ENCODE measurements at places on chromosomes 12 and 14. TPM values are rescaled to one million over a fixed set of nuclear protein-coding genes. Genes with fewer than 3 reads are reported as not detected.

The TRPV4 gene
- 0.81 TPM for total RNA-seq

DNA sequence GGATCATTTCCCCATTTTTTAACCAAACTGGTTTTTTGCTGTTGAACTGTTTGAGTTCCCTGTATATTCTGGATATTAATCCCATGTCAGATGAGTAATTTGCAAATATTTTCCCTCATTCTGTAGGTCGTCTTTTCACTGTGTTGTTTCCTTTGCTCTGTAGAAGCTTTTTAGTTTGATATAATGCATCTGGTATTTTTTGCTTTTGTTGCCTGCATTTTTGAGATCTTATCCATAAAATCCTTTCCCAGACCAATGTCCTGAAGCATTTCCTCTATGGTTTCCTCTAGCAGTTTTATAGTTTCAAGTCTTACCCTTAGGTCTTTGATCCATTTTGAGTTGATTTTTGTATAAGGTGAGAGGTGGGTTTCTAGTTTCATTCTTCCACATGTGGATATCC, 71.3 kb downstream of the LRP6 start:
- DNase-seq, result peak; percentile 30

DNA sequence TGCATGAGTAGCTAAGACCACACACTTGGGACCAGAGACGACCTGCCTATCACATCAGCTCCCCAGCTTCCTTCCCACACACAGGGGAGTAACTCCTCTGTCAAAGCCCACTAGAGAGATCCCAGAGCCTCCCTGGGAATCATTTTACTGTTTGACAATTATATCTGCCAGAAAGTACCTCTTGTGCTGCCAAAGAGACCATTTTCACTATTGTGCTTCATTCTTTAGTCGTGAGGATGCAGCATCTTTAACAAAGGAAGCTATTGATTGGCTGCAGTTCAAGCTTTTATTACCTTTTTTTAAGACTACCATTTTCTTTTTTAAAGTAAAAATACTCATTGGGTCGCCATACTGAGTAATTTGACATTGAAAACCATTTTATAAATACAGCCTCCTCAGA, 194.5 kb upstream of the RGS6 start:
- DNase-seq, result no peak

DNA sequence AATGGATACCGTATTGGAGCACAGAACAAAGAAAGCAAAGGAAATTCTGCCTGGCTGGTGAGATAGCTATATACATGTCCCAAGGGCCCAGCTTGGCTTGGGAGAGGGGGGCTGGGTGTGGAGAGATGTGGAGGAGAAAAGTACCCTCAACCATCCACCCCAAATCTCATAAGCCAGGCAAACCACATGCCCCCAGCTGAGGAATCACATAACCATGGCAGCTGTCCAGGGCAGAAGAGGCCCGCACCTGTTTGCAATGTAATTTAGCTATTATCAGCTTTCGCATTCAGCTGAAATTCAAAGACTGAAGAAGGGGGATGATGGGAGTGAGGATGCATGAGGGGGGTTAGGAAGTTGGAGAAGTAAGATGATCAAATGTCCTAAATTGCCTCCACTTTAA, 196.1 kb downstream of the TBX5 start:
- no peak for DNase-seq

DNA sequence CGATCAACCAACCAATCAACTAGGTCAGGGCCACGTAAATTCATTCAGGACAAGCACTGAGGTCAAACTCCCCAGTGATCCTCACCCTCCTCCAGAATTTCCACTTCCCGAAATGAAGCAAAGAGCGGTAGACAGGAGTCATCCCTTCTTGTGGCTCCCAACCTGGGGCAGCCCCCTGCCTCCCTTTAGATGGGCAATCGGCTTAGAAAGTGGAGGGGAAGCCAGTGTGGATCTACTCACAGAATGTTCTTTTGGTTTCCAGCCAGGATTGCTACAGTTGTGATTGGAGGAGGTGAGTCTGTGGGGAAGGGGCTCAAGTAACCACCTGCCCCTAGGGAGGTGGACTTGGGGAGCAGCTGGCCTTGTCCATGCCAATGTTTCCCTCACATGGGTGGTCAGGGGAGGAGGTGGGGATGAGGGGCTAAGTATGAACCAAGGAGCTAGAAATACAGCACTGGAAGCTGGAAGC, 4.1 kb downstream of the IFI27 start:
- no peak for DNase-seq

- DNase-seq, result no peak
Measured at GRCh38 chr12:53068811-53069585, 10.2 kb downstream of the SPRYD3 start.
